ENCODE measurements at places on chromosomes 5 and 9.

GRCh38 chr9:2082772-2083171 lies 67.6 kb downstream of the SMARCA2 start:
- DNase-seq: no peak

DNA sequence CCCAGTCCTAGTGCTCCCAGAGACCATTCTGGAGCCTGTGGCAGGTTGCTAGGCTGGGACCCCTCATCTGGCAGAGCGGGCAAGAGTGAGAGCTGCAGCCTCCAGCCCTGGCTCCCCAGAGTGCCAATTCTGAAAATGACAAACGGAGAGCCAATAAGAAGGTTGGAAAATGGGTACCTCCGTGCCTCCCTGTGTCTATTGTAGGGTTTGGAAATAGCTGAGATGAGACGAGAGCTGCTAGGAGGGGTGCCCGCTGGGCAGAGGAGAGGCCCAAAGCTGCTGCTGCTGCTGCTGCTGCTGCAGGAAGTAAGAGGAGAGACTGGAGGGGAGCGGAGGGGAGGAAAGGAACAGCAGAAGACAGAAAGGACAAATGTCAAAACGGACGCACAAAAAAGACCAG lies 36.0 kb upstream of the FUBP3 start:
- no peak for DNase-seq

- no peak for DNase-seq
These were observed 11.5 kb upstream of the FAF2 start for GRCh38 chr5:176436656-176437055.

GRCh38 chr5:126339215-126339805 lies 83.9 kb upstream of the GRAMD2B start:
- DNase-seq: peak; percentile 69

- no peak for DNase-seq
These were observed 2.6 kb upstream of the SMC5 start for GRCh38 chr9:70256123-70256551.

- DNase-seq: no peak
These were observed 47.5 kb upstream of the SLC1A1 start for GRCh38 chr9:4442806-4443205.

DNA sequence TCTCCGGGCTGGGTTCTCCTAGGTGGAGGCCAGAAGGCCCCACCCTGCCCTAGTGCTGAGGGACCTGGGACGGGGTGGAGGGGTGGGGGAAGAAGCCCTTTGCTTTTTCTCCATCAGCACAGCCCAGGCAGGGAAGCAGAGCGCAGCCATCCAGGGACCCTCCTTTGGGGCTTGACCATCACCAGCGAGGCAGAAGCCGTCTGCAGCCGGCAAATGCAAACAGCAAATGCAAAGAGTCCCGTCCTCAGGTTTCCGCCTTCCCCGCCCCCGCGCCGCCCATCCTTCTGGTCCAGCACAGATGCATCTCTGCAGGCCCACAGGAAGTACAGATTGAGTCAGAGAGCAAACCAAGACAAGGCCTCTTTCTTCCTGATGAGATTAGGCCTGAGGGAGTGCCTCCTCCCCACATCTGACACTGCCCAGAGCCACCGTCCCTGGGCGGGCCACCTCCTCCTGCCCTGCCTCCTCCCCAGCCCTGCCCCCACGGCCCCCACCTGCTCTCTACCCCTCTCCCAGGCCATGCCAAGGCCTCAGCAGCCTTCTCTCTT lies 23.4 kb downstream of the CORO2A start:
- DNase-seq: peak; percentile 48

GRCh38 chr5:6552612-6553011 lies 80.2 kb downstream of the NSUN2 start:
- no peak for DNase-seq

DNA sequence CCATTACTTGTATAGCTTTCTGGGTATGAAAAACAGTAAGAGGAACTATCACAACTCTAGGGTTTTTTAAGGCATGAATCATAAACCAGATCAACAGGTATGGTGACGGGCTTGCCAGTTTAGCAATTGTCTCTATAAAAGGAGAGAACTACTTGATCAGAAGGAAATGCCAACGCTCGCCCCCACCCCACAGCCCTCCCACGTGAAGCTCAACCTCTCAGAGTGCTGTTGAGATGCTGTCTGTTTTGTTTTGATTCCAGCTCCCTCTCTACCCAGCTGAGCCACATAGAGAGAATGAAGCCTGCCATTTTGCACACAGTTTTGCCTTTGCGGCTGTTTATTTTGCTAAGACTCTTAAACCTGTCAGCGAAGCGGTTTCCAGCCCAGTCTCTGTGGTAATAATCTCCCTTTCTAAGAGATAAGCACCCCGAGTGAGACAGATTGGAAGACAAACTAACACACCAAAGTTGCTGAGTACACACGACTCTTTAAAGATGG lies 257.9 kb upstream of the ANKRD55 start:
- peak; percentile 8 for DNase-seq

DNA sequence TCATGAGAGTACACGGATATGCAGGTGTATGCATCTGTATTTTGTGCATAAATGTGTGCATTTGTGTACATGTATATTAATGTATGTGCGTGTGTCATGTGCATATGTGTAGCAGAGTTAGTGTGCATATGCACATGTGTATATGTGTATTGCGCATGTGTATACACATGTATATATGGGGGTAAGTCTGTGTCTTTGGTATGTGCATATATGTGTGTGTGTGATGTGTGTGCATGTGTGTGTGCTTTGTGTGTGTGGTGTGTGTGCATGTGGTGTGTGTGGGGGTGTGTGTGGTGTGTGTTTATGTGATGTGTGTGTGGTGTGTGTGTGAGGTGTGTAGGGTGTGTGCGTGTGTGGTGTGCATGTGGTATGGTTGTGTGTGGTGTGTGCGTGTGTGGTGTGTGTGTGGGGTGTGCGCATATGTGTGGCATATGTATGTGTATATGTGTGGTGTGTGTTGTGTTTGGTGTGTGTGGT lies 13.1 kb upstream of the CTSL start:
- DNase-seq: no peak

GRCh38 chr9:36063804-36064447 lies 27.2 kb downstream of the RECK start:
- DNase-seq: no peak

DNA sequence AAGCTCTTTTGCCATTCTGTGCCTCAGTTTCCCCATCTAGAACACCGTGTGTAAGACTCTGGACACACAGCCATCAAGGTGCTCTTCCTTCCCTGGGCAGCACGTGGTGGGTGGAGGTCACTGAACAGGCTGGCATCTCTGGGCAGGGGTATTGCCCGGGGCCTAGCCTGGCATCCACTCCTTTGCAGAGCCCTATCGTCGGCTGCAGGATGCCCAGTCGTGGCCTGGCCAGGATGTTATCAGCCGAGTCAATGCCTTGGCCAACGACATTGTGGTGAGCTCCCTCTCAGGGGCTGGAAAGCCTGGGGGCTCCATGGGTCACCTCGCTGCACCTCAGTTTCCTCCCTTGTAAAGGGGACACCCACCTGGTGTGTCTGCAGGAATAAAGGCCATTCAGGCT lies 4.0 kb downstream of the ADGRD2 start:
- no peak for DNase-seq

- no peak for DNase-seq
These were observed 15.5 kb downstream of the SLC44A1 start for GRCh38 chr9:105259731-105260612.

- DNase-seq: no peak
These were observed 915 bp downstream of the HSDL2 start for GRCh38 chr9:112380825-112381221.

DNA sequence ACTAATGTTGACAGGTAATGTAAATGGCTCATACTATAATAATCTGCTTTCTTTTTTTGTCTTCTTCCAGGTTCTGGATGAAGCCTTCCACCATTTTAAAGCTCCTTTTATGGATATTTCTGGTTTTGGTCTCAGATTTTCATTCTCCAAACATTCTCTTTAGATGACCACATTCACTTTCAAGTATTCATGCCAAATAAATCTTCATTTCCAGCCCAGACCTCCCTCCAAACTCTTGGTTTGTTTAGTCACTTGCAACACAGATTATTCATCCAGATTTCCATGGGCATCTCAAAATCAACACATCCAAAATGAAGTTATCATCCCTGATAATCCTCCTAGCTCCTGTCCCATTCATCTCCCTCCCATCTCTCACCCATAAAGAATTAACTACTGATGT lies 40.3 kb upstream of the SVEP1 start:
- no peak for DNase-seq

DNA sequence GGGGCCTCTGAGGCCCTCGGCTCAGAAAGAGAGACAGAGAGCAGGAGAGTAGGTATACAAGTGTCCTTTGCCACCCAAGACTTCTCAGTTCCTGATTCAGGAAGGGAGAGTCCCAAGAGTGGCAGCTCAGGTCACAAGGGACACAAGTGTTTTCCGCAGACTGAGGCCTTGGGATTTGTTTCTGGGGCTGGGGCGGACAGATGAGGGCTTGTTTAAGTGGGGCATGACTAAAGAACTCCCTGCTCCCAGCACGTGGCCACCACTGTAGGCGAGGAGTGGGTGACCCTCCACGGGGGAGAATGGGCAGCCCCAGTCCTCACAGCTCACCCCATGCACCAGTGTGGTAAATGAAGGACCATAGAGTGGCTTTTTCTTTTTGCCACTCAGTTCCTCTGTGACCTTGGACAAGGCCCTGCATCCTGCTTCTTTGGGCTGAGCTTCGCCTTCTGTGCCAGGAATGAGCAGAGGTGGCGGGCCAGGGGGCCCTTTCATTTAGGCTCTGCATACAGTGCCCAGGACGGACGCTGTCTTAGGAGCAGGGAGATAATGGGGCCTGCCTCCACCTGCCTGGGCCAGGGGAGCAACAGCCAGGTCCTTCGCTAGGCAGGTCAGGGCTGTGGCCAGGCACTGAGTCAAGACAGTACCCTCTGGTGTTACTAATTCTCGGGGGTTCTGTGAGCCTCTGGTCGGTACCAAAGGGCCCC lies 50.8 kb downstream of the AMBP start:
- DNase-seq: no peak

DNA sequence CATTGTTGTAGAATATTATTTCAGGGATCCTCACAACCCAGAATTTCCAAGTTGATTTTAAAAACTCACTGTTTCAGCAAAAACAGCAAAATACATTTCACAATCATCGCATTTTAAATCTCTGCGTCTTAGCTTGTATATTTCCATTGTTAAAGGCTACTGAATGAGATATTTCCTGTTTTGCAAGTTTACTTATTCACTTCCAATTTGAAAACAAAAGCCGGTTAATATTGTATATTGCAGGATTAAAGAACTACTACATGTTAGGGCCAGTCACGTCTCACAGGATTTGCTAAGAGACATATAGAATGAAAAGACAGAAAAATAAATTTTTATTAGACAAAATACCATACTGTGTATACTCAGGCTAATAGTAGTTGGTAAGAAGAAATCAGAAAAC lies 395.9 kb upstream of the CDH9 start:
- DNase-seq: no peak

DNA sequence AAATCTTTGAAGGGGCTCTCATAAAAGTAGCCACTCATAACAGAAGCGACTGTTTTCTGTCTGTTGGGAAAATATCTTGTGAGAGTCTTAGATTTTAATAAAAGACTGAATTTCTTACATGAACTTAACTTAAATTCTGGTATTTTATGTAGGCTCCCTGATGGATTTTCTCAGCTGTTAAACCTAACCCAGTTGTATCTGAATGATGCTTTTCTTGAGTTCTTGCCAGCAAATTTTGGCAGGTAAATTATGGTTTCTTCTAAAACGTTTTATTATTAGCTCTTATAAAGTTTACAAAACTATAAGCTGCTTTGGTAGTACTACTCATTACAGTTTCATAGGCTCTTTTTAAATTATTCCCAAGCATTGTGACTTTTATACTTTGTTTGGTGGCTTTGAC lies 87.0 kb downstream of the ERBIN start:
- no peak for DNase-seq

- no peak for DNase-seq
These were observed 332.8 kb downstream of the MLLT3 start for GRCh38 chr9:20289423-20290010.

- no peak for DNase-seq
These were observed 47.1 kb upstream of the C5orf47 start for GRCh38 chr5:173941758-173942401.

DNA sequence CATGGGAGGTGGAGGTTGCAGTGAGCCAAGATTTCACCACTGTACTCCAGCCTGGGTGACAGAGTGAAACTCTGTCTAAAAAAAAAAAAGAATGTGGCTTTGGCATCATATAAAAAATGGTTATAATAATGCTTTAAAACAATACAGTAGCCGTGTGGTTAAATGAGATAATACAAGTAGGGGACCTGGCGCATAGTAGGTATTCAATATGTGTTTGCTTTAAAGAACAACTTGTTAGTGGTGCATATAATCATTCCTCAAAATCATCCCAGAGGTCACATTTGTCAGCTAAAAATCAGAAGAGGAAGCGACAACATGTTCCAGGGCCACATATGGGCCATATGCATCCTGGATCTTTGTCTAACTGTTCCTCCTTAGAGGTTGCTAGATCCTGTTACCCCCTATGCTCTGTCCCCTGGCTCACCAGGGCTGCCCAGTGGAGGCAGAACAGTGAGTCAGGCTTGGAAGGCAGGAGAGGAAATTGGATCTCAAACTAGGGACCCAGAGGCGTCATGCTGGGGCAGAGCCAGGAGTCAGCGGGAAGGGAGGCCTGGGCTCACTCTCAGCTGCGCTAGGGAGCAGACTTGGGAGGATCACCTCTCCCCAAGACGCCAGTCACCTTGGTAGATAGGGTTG lies 27.7 kb downstream of the LHX6 start:
- no peak for DNase-seq

- no peak for DNase-seq
These were observed 1640.3 kb upstream of the C9orf72 start for GRCh38 chr9:29213417-29214153.

DNA sequence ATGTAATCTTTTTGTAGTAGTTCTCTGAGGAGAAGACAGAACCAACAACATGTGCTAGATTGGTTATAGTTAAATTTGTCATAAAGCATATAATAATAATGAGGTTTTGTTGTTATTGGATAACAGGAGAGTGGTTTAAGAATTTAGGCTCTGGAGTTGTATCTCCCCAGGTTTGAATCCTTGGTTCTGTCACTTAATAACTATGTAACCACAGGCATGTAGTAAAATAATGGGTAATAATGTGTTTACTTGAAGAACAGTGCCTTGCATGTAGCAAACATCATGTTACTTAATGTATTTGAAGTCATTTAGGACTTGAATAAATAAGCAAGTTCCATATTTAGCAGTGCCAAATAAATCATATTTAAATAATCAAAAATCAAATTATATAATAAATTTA lies 55.8 kb downstream of the NSD1 start:
- no peak for DNase-seq

DNA sequence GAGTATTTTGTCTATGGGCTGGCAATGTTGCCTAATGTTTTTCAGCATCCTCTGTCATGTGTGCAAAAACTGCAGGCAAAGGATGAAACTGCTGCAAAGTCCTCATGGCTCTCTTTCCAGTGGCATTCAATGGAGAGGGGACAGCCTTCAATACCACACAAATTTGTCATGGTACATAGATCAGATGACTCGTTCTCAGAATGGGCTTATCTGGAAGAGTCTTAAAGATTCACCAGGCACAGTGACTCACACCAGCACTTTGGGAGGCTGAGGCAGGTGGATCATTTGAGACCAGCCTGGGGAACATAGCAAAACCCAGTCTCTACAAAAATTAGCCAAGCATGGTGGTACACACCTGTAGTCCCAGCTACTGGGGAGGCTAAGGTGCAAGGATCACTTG lies 5.3 kb downstream of the CDKN2AIPNL start:
- no peak for DNase-seq

GRCh38 chr9:23590276-23591000 lies 235.6 kb downstream of the ELAVL2 start:
- no peak for DNase-seq
